ENCODE measurements at places on chromosomes 6 and 20. TPM values are rescaled to one million over a fixed set of nuclear protein-coding genes. Genes with fewer than 3 reads are reported as not detected.

MRPL18 gene
- 73.0 TPM for total RNA-seq

AVP gene
- not detected for total RNA-seq

RBPJL gene
- total RNA-seq, result not detected

PPP1R3G gene
- total RNA-seq, result 0.04 TPM

PRRT1 gene
- total RNA-seq, result 0.23 TPM

All from activated CD4-positive, alpha-beta T cell treated with anti-CD3 and anti-CD28 coated beads, Interleukin-2, amount 10 ng/mL, durations not matched to agents 7 days and 5 days (primary cell).